ENCODE measurements at places on chromosomes 2 and 18.
A peak's percentile ranks its signal among the peaks of the same experiment; 100 is the strongest.

DNA sequence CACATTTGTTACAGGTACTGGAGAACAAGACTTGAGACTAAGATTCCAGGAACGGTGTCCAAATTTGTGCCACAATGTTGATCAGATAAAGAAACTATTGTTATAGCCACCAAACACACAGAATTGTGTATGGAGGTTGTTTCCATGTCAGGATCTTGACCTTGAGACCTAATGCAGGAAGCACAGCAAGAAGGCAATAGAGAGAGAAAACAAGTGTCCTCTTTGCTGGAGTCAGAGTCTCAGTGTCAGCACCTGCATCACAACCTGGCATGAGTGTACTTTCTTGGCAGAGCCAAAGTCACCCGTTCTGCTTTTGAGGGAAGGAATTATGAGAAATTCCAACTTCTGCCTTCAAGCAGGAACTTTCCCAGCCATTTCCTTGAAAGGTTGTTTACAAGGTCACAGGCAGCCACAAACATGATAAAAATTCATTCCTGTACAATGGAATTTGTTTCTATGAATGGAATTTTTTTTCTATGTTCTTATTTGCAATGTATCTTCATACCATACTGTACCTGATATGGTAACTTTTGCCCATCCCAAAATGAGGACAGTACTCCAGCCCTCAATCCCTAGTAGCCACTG is 118.4 kb downstream of the PKP4 start:
- no peak for DNase-seq

DNA sequence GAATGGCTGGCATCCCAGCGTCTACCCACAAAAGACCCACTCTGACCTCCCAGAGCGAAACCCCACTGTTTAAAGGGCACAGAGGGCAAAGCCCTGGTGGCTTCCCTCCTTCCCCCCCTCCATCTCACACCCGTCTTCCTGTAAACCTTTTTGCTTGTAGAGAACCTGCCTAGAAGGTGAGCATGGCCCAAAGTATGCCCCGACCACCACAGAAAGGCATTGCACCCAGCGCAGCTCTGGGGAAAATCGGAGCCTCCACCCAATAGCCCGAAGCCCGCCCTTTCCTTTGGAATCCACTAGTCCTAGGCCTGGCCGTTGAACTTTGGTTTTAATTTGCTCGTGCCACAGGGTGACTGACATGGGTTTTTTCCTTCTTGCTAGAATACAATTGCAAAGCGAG is 22.6 kb downstream of the DIPK1C start:
- DNase-seq = no peak

DNA sequence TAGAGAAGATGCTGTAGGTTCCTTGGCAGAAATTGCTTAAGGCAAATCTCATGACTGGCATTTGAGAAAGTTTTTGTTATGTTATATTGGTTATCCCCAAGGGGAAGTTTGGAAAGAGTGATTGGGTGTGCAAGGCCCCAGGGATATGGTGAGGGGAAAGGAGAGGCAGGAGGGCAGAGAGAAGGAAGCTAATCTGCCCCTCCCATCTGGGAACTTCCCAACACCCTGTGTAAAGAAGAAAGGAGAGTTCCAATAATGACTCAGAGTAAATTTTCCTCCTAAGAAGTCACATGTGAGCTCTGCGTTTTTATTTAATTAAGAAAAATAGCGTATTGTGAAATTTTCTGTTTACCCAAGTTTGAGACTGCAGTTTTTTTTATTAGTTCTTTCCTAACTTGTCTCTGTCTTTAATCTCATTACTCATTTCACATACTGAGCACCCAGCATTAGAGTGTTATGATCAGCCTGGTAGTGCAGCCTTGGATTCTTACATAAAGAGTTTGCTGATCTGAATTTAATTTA is 3.1 kb upstream of the KYNU start:
- DNase-seq = no peak

- no peak for DNase-seq
Observed at GRCh38 chr2:165435611-165436010, 33.9 kb upstream of the CSRNP3 start.

DNA sequence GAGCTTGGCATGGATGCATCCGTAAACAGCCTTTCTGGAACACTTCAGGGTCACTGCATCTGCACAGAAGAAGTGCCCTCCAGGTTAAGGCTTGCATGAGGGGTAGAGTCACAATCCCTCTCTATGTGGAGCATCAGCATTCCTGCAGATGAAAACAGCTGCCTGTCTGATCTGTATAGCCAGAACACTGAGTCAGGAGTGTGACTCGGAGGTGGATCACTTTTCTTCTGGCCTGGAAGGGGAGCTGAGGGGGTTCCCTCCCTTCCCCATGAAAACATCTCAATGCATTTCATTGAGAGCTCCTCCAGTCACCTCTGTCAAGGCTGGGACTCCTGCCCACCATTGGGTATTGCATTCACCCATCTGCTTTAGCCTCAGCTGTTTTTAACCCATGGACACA is 72.5 kb upstream of the SERPINE2 start:
- no peak for DNase-seq

DNA sequence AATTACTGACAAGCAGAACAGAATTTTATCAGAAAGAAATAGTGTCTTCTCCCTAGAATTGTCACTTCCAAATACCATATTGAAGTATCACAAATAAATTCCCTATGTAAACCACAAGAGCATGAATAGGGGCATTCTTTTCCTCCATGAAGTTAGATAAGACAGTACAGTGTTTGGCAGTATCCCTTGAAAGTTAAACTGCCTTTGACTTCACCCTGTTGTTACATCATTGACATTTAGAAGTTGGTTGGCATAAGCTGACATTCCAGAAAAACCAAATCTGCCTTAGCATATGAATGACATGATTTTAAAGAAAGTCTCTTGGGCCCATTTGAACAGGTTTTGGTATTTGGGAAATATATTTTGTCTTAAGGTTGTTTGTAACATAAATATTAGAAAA is 50.2 kb upstream of the OSR1 start:
- DNase-seq = no peak

GRCh38 chr2:80113399-80113798 is 191.2 kb downstream of the LRRTM1 start:
- no peak for DNase-seq

- no peak for DNase-seq
Observed at GRCh38 chr2:73830871-73831401, 2.2 kb downstream of the STAMBP start.

DNA sequence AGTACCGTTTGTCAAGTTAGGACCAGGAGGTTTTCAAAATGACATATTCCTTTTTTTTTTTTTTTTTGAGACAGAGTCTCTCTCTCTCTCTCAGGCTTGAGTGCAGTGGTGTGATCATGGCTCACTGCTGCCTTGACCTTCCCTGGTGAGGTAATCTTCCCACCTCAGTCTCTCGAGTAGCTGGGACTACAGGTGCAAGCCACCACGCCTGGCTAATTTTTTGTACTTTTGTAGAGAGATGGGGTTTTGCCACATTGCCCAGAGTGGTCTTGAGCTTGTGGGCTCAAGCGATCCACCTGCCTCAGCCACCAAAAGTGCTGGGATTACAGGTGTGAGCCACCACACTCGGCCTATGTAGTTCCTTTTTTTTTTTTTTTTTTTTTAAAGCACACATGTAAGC is 127.9 kb upstream of the SEC11C start:
- no peak for DNase-seq

DNA sequence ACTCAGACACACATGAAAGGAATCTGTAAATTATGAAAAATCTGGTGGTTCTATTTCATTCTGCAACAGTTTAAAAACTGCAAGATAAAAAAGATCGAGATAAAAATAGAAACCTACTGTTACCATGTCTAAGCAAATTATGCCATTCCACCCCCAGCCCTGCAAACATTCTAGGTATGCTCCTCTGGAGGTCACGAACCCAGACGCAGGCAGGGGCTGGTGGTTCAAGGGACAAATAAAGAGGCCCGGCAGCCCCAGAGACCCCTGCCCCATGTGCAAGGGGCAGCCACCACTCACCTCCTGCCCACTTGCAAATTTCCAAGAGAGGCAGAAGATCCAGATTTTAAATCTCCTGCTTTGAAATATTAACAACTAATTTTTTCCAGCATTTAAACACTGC is 210.5 kb downstream of the ANAPC1 start:
- DNase-seq = no peak

DNA sequence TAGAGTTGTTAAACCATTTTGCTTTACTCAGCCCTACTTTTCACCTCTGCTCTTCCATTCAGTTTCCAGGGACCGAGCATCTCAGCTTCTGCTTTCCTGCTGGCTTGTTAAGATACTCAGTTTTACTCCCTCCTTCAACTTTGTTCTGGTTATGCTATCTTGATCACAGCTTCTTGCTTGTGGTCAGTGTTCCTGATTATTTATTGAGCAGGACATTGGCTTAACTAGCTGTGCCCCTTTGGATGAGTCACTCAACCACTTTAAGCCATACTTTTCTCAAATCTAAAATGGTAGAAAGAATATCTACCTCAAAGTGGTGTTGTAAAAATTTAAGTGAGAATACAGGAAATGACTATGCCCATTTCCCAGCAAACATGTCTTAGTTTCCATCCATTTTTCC is 124.0 kb downstream of the KYNU start:
- DNase-seq = no peak

GRCh38 chr2:214341646-214342045 is 69.2 kb upstream of the VWC2L start:
- DNase-seq = no peak

- DNase-seq = no peak
Observed at GRCh38 chr2:120246546-120247300, 5.9 kb upstream of the RALB start.

DNA sequence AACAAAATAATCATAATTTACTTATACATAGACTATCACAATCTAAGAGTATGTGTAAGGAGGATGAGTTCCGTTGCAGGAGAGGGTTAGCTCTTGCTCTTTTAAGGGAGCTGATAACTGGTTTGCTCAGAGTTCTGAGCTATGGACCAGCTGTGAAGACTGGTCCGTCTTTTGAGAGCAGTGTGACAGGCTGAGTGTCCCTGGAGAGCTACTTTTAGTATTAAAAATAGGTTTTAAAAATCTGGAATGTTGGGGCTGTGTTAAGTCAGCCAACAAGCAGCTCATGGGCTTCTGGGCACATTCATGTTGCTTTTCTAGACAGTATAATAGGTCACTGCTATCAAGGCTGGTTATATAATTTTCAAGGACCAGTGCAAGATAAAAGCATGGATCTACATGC is 41.5 kb upstream of the TMEM131 start:
- DNase-seq = no peak

DNA sequence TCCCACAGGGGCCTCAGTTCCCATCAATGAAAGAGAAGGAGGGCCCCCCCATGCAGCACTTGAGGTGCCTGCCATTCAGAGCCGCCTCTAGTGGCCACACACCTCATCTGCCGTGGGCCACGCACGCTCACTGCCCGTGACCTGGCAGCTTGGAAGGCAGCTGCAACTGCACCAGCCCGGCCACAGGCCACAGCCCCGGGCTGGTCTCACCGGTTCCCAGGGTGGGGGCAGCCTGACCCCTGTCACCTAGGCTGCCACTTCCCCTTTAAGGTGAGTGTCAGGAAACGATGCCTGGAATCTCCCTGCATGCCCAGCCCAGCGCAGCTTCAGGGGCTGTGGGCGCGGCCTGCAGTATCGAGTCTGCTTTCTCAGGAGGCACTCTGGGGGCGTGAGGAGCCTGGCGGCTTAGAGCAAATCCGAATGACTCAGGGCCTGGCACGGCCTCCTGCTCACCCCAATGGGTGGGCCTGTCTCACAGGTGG is 2.6 kb downstream of the MAB21L4 start:
- DNase-seq = peak; percentile 36

DNA sequence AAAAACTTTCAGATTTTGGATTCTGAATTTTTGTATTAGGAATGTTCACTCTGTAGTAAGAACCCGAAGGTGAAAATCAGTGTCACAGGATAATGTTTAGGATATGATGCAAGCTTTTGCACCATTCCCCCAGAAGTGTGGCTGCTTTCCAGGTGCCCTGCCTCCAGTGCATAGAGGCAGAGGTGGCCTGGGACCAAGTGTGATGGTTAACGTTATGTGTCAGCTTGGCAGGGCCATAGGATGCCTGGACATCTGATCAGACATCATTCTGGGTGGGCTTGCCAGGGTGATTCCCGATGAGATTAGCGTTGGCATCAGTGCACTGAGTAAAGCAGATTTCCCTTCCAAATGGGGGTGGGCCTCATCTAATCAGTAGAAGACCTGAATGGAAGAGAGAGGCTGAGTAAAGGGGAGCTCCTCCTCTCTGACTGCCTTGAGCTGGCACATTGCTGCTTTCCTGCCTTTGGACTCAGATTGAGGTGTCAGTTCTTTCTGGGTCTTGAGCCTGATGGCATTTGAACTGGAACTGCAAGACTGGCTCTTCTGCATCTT is 177.4 kb upstream of the HS6ST1 start:
- DNase-seq = no peak

DNA sequence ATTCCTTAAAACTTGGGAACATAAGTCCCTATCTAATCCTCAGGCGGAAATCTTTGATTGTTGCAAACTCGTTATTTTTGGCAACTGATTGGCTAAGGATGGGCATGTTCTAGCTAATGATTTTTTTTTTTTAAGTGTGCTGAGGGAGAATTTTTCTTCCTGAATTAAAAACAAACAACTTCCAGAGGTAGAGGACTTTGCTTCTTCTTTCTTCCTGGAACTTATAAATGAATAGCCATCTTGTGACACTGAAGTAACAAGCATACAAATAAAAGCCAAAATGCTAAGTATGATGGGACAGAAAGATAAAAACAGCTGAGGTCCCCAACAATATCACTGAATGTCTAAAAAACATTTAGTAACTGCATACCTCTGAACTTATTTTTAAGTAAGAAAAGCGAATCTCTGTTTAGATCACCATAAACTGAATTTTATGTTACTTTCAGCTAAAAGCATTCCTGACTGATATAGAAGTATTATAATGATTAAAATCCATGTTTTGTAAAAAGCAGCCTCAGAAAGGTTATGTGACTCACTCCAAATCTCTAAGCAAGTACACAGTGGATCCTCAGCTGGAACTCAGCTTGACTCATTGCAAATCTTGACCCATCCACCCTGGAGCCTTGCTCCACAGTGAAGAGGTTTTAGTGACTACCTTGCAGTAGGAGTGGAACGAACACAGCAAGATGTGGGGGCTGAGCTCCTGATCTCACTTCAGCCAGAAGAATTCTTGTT is 344.4 kb downstream of the CLIP4 start:
- no peak for DNase-seq

DNA sequence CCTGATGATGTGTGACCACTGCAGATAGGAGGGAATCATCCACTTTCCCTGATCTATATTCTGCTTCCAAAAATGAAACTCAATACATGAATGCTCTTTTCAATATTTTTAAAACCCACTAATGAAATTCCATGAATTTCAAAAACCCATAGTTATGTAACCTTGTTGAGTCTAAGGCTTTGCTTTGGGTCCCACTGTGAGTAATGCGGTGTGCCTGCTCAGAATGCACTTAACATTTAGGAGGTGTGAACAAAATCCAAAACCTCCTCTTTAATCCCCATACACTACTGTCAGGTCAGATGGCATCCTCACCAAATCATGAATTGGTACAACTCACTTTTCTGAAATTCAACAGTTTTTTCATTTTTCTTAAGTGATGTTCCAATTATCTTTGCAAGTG is 50.4 kb downstream of the CCDC93 start:
- DNase-seq = no peak

DNA sequence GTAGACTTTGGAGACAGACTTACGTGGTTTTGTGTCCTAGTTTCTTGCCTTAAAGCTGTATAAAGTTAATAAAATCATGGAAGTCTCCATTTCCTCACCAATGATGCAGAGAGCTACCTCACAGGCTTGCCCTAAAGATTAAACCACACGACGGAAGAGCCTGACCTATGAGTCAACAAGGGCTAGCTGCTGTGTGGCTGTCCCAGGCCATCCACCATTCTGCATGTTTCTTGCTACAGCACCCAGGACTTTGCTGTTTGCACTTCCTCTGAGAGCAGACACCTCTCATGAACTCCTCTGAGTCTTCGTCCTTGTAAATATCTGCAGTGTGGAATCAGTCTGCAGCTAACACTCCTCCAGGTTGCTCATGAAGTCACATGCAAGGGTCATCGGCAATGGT is 160.0 kb upstream of the TRIB2 start:
- DNase-seq = peak; percentile 31
